ENCODE measurements at places on chromosomes 7 and 10.

DNA sequence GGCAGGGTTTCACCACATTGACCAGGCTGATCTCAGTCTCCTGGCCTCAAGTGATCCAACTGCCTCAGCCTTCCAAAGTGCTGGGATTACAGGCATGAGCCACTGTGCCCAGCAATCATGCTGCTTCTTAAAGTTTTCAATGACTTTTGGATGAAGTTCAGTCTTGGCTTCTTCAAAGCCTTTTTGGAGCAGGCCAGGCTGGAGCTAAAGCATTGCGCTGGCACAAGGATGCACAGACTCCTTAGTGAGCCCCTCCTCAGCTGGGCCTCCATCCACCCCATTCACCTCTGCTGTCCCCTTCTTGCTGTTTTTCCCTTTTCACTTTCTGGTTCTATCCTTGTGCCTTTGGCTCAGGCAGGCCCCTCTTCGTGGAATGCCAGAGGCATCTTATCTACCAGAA lies 638.6 kb downstream of the TYW1 start:
- DNase-seq = no peak

- DNase-seq = no peak
These were observed 18.5 kb upstream of the ACBD5 start for GRCh38 chr10:27258838-27259812.

DNA sequence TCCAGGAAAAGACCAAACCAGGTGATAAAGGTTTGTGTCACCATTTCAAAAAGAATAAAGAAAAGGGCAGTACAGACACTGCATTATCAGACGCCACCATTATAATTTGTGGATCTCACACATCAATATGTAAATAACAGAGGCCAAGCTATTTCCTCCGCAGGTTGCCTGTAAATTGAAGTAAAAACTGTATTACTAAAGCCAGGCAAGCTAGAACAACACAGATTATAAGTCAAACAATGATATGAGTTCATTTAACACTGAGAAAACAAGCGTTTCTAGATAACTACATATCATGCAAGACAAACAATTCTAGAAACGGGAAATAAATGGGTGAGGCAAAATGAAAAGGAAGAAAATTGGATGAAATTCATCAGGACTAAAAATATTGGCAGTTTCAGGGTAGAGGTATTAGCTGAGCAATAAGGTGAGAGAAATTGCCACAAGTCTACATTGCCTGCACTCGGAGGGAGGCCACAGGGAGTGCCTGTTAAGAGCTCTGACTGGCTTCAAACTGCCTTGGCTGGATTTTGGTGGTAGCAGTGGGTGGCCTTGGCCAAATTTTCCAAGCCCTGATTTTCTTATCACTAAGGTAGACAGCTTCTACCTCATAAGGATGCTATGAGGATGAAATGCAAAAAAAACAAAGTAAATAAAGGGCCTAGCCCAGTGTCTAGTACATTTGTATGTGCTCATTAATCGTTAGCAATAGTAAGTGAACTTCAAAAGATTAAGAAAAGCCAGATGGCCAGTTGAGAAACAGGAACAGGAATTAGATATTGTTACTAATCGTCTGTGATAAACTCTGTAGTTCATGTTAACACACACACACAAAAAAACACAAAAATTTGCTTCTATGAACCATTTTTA lies 240.0 kb upstream of the NFE2L3 start:
- DNase-seq = no peak

DNA sequence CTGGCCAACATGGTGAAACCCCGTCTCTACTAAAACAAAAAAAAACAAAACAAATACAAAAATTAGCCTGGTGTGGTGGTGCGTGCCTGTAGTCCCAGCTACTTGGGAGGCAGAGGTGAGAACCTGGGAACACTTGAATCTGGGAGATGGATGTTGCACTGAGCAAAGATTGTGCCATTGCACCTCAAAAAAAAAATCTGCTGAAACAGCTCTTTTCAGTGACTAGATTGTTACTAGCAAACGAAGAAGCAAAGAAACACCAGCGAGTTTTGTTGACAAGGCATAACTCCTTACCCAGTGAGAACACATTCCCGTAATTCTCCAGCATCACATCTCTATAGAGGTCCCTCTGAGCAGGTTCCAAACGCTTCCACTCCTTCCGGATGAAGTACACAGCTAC lies 6.7 kb downstream of the ZNF3 start:
- no peak for DNase-seq

DNA sequence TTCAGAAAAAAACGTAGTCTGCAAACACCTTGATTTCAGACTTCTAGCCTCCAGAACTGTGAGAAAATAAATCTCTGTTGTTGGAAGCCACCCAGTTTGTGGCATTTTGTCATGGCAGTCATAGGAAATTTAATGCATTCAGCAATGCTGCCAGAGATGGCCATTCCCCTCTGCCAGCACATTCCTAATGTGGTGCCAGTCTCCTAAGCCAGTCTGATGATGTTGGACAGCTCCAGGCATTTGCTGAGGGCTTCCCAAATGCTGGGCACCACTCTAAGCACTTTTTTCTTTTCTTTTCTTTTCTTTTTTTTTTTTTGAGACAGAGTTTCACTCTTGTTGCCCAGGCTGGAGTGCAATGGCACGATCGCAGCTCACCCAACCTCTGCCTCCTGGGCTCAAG lies 666.7 kb upstream of the C7orf33 start:
- DNase-seq = no peak

DNA sequence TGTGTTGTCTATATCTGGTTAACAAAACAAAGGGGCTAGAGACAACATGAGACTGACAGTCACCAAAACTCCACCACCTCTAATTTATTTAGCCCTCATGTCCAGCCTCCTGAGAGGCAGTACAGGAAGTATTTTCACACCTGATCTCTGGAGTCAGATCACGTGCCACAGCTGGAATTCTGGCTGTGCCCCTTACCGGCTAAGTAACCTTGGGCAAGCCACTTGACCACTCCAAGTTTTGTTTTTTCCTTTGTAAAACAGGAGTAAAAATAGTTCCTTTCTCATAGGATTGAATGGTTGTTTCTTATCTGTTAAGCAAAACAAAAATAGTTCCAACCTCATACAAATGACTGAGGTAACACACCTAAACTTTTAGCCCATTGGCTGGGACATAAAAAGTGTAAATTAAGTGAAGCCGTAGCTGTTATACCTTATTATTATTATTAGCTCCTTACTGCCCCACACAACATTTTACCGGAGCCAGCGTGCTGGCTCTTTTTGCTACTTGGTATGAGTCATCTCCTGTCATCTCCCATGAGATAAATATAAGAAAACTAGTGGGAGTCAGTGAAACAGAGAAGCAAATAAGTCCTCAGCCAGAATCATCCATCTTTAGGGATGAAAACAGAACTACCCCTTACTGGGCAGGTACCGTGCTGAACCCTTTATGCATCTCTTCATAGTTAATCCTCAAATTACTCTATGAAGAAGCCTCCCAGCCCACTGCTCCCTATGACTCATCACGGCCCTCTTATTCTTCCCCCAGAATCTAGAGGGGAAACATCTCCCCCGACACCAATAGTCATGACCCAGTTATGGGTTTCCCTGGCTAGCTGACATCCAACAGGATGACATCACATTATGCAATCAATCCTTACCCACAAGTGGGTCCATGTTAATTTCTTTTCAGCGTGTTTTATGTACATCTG lies 44.9 kb downstream of the PPP1R3C start:
- DNase-seq = no peak

DNA sequence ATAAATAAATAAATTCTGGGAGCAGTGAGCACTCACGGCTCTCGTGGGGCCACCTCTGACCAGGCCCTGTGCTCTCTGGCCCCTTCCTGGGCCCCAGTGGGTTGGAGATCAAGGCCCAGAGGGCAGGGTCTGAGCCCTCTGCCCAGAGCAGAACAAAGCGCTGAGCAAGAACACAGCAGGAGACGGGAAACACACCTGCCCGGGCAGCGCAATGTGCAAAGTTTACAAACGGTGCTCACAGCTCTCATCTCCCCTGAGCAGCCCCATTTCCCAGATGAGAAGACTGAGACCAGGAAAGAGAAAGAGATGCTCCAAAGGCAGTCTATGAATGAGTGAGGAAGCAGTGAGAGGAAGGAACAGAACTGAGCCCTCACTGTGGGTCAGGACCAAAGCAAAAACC lies 3.0 kb downstream of the METTL27 start:
- no peak for DNase-seq

DNA sequence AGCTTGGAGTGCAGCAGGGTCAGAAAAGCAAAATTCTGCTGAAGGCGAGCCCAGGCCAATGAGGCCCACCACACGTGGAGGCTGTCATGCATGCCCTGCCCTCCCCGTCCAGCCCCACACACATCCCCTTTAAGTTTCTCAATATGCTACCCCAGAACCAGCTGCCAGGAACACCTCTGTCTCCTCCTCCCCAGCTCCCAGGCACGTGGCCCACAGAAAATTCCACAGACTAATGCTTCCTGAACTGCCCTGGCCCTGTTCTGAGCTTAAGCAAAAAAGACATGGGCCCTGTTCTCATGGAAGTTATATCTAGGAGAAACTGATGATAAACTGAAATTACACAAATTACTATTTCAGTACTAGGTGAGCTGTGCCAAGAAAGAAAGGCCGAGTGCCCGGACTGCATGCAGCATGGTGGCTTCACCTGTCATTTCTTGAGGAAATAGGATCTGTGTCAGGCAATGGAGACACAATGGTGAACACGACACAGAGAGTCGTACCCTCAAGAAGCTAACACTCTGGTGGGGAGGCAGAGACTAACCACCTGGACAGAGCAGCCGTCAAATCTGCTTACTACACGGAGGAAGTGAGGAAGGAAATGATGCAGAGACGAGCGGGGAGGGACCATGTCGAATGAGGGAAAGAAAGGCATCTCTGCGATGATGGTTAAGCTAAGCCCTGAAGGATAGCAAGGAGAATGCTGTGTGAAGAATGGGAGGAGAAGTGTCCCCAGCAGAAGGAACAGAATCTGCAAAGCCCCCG lies 44.5 kb downstream of the PODXL start:
- DNase-seq = no peak

- no peak for DNase-seq
These were observed 695.5 kb upstream of the SEMA3D start for GRCh38 chr7:85882335-85882734.

- DNase-seq = no peak
These were observed 129.8 kb downstream of the GPR158 start for GRCh38 chr10:25304606-25305005.

- DNase-seq = no peak
These were observed 25.1 kb downstream of the ZNF467 start for GRCh38 chr7:149748076-149748874.

- DNase-seq = no peak
These were observed 232.4 kb downstream of the SLC25A13 start for GRCh38 chr7:96089511-96089910.

- no peak for DNase-seq
These were observed 133.6 kb downstream of the ZMIZ1 start for GRCh38 chr10:79202188-79203013.

GRCh38 chr10:28644647-28645046 lies 32.7 kb upstream of the BAMBI start:
- DNase-seq = no peak
